ENCODE measurements at places on chromosomes 1 and 21.

DNA sequence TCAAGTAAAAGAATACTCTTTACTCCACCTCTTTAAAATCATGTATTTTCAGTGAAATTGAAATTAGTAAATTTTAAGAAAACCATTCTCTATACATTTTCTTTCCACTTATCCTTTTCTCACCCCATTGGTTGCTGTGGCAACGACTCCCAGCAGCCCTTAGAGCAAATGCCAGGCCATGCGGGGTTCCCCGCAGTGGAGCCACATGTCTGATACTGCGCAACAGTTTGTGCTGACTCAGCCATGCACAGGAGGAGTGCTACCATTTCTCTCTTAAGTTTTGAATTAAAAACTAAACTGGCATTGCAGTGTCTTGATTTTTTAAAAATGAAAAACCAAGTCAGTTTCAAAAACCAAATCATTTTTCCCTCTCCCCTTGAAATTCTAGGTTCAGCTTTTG, 214.1 kb upstream of the L1TD1 start:
- no peak for DNase-seq

DNA sequence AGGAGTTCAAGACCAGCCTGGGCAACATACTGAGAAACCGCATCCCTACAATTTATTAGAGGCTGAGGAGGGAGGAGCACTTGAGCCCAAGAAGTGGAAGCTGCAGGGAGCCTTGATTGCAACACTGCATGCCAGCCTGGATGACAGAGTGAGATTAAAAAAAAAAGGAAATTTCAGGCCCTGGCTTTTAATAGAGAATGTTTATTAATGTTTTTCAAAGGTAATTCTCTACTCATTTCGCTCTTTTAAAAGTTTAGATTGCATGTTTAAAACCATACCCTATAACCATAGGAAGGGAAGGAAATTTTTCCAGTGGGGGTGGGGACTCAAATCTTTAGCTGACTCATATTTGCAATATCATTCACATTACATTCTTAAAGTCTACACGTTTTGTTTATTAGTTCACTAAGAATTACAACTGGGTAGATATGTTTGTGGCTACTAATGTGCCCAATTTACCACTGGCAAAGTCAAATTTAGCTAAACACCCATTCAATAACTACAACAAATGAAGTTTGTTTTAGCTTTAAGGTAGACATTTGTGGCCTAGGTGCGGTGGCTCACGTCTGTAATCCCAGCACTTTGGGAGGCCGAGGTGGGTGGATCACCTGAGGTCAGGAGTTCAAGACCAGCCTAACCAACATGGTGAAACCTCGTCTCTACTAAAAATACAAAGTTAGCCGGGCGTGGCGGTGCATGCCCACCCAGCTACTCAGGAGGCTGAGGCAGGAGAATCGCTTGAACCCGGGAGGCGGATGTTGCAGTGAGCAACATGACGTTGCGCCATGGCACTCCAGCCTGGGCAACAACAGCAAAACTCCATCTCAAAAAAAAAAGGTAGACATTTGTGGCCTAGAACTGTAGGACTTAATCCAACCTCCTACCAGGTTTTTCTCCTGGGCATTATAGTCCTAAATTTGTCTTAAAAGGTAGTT, 5.0 kb downstream of the KDM5B start:
- no peak for DNase-seq

- no peak for DNase-seq
Observed at GRCh38 chr1:29196863-29197589, 15.3 kb upstream of the SRSF4 start.

DNA sequence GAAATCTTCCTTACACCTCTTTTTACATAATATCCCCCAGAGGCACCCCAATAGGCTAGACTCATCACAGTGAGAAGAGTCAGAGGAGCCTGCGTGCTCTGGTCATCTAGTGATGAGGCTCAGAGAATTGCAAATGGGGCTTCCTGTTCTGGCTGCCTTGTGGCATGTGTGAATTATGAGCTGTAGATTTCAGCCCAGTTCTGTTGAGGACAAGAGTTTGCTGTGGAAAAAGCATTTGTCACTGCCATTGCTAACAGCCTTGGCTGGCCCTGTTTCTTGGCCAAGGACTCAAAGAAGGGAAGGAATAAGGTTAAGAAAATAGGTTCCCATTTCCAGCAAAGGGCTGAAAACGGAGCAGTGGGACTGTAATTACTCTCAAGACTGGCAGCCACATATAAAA, 30.7 kb downstream of the MRAP start:
- no peak for DNase-seq

GRCh38 chr1:246794828-246795671, 70.8 kb downstream of the SCCPDH start:
- no peak for DNase-seq

DNA sequence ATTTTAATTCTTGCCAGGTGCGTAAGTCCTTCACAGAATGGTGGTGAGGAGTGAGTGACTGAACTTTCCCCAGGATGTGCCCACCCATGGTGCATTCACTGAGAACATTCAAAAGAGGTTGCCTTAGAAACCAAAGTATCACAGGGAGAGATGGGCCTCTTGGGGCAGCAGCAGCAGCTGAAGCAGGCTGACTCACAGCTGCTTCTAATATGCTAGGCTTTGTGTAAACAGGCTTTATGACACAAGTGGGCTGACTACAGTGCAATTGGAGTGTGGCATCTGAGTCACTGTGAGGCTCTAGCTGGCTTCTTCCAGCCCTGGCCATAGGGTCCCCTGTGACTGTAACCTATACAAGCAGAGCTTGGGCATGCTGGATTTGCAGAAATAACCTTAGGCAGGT, 12.6 kb downstream of the PIGP start:
- DNase-seq, result no peak

DNA sequence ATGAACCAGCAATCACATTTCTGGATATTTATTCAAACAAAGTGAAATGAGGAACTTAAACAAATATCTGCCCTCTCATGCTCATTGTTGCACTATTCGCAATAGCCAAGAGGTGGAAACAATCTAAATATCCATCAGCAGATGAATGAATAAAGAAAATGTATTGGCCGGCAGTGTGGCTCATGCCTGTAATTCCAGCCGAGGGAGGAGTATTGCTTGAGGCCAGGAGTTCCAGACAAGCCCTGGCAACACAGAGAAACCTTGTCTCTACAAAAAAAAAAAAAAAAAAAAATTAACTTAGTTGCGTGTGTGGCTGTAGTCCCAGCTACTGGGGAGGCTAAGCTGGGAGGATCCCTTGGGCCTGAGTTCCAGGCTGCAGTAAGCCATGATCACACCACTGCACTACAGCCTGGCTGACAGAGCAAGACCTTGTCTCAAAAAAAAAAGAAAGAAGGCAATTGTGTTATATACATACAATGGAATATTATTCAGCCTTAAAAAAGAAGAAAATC, 191.4 kb downstream of the AKT3 start:
- no peak for DNase-seq

- DNase-seq, result no peak
Observed at GRCh38 chr1:110948038-110948810, 15.5 kb downstream of the LRIF1 start.

- no peak for DNase-seq
Observed at GRCh38 chr1:233111731-233112130, 161.3 kb downstream of the NTPCR start.

- no peak for DNase-seq
Observed at GRCh38 chr21:32949701-32950100, 76.0 kb upstream of the OLIG2 start.

- no peak for DNase-seq
Observed at GRCh38 chr1:59688976-59689375, 125.8 kb upstream of the HOOK1 start.

- no peak for DNase-seq
Observed at GRCh38 chr1:102163799-102164198, 167.1 kb upstream of the OLFM3 start.

DNA sequence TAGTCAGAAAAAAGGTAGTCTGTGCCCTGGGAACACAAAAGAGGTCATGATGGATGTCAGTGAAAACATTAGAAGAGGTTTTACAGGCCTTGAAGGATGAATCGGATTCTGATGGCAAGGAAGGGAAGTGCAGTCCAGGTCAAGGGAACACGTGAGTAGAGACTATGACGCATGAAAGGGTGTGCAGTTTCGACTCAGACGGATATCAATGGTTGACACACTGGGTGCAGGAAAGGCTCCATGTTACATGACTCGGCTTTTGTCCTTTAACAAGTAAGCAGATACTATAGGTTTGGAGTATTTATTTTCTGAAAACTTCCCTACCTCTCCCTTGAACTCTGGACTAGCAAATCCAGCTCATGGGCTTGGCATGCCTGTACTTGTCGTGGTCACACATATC, 55.3 kb downstream of the SEC16B start:
- no peak for DNase-seq

GRCh38 chr1:177077734-177078499, 86.6 kb downstream of the ASTN1 start:
- no peak for DNase-seq

DNA sequence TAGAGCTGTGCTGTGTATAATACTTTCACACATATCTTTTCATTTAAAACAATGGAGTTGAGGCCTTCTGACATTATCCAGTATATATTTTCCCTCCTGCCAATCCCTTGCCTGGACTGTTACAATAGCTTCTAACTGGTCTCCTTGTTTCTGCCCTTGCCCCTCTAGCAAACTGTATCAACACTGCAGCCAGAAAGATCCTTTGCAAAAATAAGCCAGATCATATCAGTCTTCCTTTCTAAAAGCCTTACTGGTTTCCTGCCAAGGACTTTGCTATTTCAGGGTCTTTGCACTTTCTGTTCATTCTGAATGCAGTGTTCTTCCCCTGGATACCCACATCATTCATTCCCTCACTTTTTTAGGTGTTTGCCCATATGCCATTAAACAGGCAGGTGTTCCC, 370.1 kb downstream of the PTBP2 start:
- DNase-seq, result no peak

- no peak for DNase-seq
Observed at GRCh38 chr1:63675420-63675931, 82.3 kb downstream of the PGM1 start.

DNA sequence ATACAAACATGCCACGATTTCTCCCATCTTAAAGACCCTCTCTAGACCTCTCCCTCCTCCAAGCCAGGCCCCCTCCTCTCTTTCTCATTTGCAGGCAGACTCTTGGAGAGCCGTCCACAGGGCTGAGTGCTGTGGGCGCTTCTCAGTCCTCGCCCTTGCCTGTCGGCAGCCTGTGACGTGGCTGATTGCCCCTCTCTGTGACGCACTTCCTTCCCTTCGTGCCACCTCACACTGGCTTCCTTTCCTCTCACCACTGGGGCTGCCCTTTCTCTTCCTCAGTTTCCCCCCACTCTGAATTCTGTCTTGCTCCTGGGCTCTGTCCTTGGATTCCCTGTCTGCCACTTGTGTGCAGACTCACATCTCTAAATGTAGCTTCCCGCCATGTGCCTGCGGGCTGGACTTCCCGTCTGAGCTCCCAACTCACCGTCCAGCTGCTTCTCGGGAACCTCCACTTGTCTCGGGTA, 227.2 kb downstream of the CAMTA1 start:
- DNase-seq, result no peak

DNA sequence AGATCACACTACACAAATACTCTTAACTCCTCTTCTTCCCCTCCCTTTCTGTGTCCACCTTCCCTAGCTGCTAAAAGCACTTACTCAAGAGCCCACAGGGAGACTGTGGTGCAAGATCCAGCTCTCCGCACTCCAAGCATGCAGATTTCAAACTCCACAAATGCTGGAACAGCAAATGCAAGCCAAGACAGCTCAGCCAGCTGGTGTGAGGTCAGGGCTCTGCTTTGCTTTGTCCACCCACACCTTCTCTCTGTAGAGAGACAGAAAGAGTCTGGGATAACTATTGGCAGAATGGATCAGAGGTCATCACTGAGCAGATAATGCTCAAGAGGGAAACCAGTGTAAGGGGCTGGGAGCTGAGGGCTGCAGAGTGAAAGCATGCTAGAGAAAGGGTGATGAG, 45.2 kb upstream of the DPT start:
- no peak for DNase-seq

DNA sequence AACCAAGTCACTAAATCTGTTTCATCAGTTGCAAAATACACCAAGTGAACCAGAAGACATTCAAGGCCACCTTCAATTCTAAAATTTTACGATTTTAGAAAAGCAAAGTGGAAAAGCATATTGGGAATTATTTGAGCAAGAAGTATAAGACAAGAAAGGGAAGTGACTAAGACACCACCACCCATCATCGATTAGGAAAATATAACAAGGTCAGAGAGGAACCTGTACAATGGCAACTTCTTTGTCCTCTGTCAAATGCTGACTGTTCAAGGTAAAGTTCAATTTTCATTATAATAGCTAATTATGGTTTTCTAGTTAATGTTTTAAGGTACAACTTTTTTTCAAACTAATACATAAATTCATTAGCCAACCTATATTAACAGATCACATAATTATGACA, 10.8 kb downstream of the FRRS1 start:
- DNase-seq, result no peak

DNA sequence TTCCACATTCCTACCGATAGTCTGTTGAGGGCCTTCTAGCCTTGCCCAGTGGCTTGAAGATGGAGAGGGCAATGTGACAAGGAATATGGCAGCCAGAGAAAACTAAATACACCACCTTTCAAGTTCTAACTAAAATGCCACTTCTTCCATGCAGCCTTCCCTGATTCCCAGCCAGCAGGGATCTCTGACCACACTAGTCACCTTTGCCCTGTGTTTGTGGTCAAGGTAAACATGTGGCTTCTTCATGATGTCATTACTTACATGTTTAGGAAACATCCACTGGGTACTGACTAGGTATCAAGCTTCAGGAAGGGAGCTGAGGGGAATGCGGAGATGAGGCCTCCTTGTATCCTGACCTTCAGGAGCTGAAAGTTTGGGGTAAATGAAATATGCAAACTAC, 21.6 kb downstream of the IFNLR1 start:
- DNase-seq, result no peak

DNA sequence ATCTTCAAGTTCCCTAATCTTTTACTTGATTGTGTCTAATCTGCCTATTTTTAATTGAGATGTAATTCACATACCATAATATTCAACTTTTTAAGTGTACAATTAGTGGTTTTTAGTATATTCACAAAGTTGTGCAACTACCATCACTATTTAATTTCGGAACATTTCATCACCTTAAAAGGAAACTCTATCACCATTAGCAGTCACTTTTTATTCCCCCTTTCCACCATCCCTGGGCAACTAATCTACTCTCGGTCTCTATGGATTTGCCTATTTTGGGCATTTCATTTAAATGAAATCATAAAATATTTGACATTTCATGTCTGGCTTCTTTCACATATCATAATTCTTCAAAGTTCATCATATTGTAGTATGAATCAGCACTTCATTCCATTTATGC, 30.6 kb upstream of the HYI start:
- DNase-seq, result no peak

GRCh38 chr21:37642493-37642892, 273.8 kb downstream of the KCNJ6 start:
- no peak for DNase-seq

GRCh38 chr1:71948561-71948960, 333.8 kb downstream of the NEGR1 start:
- DNase-seq, result no peak

GRCh38 chr1:227891223-227891954, 56.3 kb downstream of the WNT9A start:
- DNase-seq, result no peak

Measured in stimulated activated CD4-positive, alpha-beta T cell treated with anti-CD3 and anti-CD28 coated beads, TNF-alpha, amount 100 ng/mL, for 1 hour (primary cell).